Activated CD8-positive, alpha-beta memory T cell treated with anti-CD3 and anti-CD28 coated beads for 24 hours (primary cell): ENCODE measurements at places on chromosomes 12 and 14.

GRCh38 chr12:47758834-47759690 lies at the start of gene RAPGEF3:
Gene RAPGEF3 (minus strand): TSS chr12:47758880. CDS start chr12:47758556, 324 bp downstream.
- peak; percentile 86 for DNase-seq

DNA sequence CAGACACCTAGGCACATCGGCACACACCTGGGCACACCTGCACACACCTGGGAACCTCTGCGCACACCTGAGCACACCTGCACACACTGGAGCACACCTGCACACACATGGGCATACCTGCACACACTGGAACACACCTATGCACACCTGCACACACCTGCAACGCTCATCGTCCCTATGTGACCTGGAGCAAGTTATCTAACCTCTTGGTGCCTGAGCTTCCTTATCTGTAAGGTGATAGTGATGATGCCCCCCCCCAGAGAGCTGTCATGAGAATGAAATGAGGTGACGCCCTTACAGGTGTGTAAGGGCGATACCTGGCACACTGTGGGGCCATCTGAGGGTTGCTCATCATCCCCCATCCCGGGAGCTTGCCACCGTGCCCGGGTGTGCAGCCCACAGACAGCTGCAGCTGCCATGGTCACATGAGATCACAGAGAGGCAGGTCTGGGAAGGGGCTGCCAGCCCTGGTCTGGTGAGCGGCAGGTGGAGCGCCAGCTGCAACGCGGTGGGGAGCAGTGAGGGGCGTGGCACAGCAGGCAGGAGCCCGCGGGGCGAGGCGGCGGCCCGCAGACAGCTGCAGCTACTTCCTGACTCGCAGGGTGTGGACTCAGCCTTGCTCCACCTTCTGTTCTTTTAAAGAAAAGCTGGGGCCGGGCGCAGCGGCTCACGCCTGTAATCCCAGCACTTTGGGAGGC lies 59.9 kb upstream of the FBRSL1 start:
- peak; percentile 76 for DNase-seq

DNA sequence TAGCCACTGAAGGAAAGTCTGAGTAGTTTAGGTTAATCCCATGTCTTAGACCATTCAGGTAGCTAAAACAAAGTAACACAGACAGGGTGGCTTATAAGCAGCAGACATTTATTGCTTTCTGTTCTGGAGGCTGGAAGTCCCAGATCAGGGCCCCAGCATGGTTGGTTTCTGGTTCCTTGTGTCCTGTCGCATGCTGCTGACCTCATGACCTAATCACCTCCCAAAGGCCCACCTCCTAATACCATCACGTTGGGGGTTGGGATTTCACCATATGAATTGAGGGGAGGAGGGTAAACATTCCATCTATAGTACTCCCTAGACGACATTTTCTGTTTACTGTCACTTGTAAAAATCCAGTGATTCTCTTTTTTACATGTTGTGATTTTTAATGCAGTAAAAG lies 148.6 kb downstream of the FBXL14 start:
- DNase-seq = no peak

DNA sequence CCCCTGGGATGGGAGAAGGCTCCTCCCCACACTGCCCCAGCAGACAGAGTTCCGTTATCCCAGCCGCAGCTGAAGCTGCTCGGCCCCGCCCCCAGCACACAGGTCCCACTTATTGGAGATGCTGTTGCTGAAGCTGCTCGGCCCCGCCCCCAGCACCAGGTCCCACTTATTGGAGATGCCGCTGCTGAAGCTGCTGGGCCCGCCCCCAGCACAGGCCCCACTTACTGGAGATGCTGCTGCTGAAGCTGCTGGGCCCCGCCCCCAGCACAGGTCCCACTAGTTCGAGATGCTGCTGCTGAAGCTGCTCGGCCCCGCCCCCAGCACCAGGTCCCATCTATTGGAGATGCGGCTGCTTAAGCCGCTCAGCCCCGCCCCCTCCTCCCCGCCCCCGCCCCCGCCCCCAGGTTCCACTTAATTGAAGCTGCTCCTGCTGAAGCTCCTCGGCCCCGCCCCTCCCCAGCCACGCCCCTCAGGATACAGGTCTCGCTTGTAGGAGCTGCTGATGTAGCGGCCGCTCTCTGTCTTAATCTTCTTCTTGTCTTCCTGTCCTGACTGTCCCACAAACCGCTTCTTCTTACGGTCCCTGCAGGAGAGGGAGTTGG lies 12.0 kb downstream of the CFAP73 start:
- DNase-seq = no peak

- no peak for DNase-seq
Measured at GRCh38 chr14:99713972-99714371, 29.9 kb downstream of the CYP46A1 start.

DNA sequence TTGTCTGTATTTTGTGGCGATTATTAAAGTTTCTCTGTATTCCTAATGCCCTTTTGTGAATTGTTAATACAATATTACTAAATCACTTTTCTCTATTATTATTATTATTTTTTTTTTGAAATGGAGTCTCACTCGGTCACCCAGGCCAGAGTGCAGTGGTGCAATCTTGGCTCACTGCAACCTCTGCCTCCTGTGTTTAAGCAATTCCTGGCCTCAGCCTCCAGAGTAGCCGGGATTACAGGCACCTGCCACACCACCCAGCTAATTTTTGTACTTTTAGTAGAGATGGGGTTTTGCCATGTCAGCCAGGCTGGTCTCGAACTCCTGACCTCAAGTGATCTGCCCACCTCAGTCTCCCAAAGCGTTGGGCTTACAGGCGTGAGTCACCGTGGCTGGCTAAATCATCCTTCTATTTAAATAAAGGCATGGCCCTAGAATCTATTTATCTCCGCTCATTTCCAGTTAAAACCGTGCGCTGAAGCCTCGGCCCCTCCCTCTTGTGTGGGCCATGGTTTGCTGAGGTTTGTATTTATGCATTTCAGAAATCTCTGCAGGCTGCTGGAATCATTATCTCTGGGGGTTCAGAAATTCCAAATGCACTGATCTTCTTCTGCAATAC lies 1136.4 kb upstream of the TMEM132C start:
- DNase-seq = no peak

GRCh38 chr12:67415473-67415872 lies 146.3 kb downstream of the CAND1 start:
- DNase-seq = no peak

DNA sequence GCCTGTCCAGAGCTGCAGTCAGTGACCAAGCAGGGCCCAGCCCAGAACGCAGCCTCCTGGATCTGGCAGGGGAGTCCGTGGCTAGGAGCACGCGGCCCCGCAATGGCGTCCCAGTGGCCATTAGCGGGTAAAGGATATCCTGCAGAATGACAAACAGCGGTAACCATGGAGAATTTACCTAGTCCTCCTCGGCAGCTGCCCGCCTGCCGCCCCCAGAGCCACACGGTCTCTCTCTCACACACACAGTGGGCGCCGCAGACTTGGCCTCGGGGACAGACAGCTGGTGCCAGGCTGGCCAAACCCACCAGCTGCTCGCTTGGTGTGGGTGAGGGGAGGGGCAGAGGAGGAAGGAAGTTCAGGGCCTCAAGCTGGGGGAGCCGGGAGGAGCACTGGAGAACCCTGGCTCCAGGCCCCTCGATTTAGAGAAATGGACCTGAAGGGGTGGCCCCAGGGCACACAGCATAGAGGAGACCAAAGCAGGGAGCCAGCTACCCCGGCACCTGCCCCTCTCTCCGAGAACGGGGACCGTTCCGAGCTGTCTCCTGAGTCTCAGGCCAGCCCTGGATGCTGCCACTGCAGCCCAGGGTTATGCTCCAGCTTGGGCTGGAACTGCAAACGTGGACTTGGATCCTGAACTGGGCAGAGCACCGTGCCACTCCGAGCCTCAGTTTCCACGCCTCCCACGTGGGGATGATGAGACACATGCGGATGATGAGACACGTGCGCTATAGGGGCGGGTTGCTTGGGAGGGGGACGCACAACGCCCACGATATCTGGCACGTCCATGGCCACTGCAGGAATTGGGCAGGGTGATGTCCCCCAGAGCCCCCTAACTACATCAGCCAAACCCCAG lies 3.4 kb downstream of the CDK2AP1 start:
- DNase-seq = peak; percentile 68

DNA sequence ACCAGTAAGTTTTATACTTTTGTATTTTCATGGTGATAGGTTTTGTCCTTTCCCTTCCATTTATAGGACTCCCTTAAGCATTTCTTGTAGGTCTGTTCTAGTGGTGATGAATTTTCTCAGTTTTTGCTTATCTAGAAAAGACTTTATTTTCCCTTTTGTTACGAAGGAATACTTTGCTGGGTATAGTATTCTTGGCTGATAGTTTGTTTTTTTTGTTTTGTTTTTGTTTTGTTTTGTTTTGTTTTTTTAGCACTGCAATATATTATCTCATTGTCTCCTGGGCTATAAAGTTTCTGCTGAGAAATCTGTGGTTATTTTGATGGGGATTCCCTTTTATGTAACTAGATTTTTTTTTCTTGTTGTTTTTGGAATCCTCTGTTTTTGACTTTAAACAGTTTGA lies 67.7 kb downstream of the FBXO33 start:
- DNase-seq = no peak

DNA sequence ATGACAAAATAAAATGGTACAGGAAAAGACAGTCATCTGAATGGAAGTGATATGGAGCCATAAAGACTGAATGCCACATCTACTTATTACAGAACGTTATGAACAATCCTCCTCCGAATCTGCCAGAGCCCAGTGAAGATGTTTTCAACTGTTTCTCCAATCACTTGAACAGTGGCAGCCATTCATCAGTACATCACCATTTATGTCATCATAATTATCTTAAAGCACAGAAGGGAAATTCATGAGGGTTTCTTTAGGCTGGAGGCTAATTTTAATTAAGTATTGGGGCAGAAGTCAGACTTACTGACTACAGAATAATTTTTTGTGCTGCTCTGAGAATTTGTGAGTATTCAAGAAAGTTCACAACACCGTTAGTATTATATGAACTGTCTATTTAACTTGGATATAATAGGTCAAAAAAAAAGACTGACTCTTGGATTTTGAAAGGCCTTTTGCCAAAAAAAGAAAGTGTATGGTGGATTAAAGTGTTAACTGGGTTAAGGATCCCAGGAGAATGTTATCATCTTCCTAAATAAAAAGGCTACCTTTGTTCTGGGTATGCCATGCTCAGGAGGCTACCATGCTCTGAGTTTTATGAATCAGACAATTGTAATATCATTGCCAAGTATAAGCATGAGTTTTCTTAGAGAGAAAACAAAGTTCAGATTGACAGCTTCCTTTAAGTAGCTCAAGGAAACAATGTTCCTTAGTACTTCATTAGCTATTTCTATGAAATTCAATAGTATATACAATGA lies 40.1 kb downstream of the PDZRN4 start:
- DNase-seq = no peak

GRCh38 chr12:52740584-52740983 lies 36.6 kb downstream of the KRT76 start:
- no peak for DNase-seq

GRCh38 chr12:4956054-4956453 lies 46.3 kb downstream of the KCNA1 start:
- DNase-seq = no peak

DNA sequence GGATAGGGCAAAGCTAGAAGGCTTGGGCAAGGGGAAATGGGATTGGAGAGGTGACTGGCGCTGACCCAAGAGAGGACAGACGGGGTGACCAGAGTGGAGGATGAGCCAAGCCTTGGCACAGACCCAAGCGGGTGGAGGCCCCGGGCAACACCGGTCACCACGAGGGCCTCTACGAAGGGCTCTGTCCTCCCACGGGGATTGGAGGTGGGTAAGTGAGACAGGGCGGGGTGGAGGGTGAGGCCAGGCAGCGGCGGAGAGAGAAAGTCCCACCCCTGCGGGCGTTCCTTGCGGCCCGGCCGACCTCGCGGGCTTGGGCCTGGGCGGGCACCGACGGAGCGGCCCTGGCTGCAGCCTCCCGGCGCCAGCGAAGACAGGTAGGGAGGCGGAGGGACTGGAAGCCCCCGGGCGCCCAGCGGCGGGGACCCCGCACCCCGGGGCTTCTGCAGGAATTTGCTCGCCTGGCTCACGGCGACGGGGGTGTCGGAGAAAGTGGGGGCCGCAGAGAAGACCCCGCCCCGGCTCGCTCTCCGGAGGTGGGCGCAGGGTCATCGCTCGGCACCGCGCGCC lies at the start of gene PAPLN:
TSS of gene PAPLN (plus strand) at position 288 of the 567 bp plus-strand sequence. CDS start 2,273 bp downstream, outside the sequence.
- DNase-seq = no peak

- no peak for DNase-seq
Measured at GRCh38 chr14:39154594-39155189, 15.4 kb downstream of the TRAPPC6B start.

- no peak for DNase-seq
Measured at GRCh38 chr14:74638066-74638465, 26.0 kb upstream of the LTBP2 start.

DNA sequence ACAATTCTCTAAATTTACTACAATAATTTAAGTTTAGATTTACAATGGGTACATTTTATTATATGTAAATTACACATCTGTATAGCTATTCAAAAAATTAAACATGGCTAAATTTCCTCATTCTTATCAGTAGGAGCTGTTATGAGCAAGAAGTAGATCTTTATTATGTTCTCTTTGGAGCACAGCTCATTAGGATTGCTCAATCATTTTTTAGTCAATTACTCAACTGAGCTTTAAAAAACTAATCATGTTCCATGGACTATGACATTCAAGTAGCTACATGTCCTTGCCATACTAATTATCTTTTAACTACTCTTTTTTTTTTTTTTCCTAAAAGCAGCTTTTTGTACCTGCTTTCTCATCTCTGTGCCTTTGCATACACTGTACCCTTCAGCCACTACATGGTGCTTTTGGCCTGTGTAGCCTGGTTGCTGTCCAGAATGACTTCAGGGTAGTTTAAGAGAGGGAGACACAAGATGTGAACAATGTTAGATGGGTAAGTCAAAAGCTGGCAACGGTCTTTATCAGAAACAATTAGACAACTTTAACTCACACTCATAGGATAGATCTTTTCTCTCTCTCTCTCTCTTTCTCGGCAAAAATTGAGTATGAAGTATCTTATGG lies 69.0 kb downstream of the SSPN start:
- DNase-seq = no peak

DNA sequence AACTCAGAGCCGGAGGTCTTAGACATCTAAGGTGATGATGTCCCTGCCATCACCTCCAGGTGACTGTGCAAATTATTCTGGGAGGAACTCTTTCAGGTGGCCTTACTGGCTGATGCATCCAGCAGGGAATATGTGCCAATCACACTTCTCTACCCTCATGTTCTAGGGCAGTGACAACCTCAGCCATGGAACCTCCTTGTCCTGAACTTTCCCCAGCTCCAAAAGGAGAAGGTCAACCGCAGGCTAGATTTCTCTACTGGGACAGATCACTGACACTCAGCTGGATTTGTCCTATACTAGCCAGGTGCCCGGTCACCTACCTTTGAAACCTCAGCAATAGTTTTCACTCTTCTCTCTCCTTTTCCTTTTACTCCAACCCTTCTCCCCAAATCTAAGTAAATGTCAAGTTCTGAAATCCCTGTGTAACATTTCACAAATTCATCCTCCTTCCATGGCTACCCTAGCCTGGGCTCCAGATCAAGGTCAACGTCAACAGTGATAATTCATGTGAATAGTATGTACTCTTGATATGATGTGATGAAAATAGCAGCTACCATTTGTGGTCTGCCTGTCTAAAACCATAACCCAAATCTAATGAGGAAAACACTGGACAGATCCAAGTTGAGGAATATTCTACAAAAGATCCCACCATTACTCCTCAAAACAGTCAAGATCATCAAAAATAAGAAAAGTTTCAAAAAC lies 115.0 kb upstream of the EGLN3 start:
- DNase-seq = no peak

GRCh38 chr12:11513288-11513687 lies 117.9 kb upstream of the PRB2 start:
- no peak for DNase-seq

- no peak for DNase-seq
Measured at GRCh38 chr12:43921666-43922337, 85.9 kb downstream of the TMEM117 start.
